ENCODE measurements at places on chromosomes 2 and 18.
A peak's percentile ranks its signal among the peaks of the same experiment; 100 is the strongest.

GRCh38 chr18:69567813-69568488 lies 167.3 kb downstream of the DOK6 start:
- no peak for DNase-seq

- DNase-seq, result no peak
Measured at GRCh38 chr18:34281722-34282121, 57.0 kb upstream of the NOL4 start.

DNA sequence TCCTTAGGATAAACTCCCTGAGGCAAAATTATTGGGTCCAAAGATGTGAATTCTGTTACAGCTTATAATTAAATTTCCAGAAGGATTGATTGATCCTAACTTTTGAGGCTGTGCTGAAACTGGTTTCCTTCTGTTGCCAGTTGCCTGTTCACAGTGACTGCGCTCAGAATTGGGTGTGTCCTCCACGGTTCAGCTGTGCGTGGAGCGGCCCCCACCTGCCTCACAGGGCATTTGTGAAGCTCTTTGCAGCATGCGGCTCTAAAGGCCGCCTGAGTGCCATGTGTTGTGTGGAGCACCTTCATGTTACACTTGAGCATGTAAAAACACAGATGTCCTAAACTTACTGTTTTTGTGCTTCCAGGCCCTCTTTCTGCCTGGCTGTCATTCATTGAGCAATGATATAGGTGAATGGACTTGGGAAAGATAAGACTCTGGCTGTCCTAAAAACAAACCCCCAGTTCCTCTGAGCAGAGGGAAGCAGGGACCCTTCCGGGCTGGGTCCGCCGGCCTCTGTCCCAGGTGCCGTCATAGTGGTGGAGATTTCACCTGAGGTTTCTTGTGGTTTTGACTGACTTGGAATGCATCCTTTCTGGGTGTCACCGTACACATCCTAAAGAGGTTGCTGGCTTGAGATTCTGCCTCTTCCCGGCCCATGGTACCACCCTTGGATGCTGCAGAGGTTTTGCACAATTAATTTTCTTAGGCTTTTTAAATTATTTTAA lies 173.6 kb downstream of the LDLRAD4 start:
- peak; percentile 64 for DNase-seq

GRCh38 chr2:150909613-150910012 lies 352.1 kb downstream of the RBM43 start:
- DNase-seq, result no peak

DNA sequence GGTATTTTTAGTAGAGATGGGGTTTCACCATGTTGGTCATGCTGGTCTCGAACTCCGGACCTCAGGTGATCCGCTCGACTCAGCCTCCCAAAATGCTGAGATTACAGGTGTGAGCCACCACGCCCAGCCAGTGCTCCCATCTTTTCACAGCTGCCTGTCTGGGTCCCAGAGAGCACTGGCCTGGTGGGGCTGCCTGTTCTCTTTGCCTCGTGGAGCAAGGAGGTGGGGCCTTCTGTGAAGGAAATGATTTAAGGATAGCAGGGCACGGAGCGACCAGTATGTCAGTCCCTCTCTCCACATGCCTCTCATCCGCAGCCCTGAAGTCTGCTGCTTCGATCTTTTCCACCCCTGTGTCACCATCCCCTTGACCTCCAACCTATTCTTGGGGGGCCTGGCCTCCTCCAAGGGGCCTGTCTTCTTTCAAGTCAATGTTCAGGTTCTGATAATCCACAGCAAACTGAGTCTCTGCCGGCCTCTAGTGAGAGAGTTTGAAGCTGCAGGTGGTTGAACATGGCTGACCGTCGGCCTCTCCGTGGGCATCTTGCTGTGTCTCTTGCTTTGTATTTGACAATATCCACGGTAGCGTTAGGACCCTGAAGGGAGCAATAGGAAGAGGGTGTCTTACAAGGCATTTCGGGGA lies 28.2 kb upstream of the GIGYF2 start:
- no peak for DNase-seq

DNA sequence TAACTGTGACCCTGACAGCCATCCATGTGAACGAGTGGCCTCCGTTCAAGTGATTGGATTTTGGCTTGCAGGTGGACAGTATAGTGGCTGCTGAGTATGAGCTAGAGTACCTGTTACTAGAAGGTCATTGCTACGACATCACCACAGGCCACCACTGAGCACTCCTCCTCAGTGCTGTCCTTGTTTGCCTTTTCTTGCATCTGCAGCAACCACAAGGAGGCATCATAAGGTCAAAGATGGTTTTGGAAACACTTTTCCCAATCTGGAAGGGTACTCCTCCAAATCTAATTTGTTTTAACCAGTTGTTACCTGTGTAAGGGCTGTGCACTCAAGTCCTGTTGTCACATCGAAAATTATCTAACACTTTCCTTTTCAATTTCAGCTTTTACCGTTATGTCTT lies 81.2 kb downstream of the UGGT1 start:
- no peak for DNase-seq
